Tongue (tissue), 3 donors: ENCODE measurements at places on chromosomes 4 and X. TPM values are rescaled to one million over a fixed set of nuclear protein-coding genes. Genes with fewer than 3 reads are reported as not detected.

Gene PAK3
- 5.5 TPM for total RNA-seq

Gene PHF8
- 34.8 TPM for total RNA-seq

Gene HSFX3
- total RNA-seq = not detected

Gene GPR119
- total RNA-seq = not detected

Gene LRRC66
- total RNA-seq = 1.1 TPM

Gene TBL1X
- total RNA-seq = 27.7 TPM

Gene KLHL4
- total RNA-seq = 3.9 TPM

Gene RIBC1
- total RNA-seq = not detected

Gene TMEM271
- 0.41 TPM for total RNA-seq

Gene VCX2
- total RNA-seq = not detected

Gene ETDA
- not detected for total RNA-seq

Gene CXCL3
- total RNA-seq = 1.4 TPM

Gene GAGE12J
- total RNA-seq = not detected

Gene GABRG1
- total RNA-seq = not detected
